Osteocyte (in vitro differentiated cells): ENCODE measurements at places on chromosomes 6 and 20.

DNA sequence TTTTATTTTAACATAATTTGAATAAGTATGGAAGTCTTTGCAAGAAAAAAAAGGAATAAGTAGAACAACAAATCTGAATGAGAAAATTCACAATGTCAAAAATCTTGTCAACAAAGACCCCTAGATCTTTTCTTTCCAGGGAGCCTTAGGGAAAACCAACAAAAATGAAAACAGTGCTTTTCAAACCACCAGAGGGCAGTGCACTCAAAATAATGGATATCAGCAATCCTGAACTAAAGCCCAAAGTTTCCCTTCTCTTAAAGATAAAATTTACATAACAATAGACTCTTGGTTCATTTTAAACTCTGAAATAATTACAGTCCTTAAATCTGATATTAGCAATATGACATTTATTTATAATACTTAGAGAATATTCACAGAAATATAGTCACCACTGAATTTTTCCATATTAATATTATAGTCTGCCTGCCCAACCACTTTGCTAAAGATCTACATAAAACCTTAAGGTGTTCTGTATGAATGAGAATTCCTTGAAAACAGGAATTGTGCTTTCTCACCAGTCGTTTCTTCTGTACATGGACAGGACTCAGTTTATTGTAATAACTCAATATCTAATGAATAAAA is 105.3 kb upstream of the BMP5 start:
- DNase-seq: no peak

GRCh38 chr6:137768935-137769334 is 98.1 kb upstream of the TNFAIP3 start:
- no peak for DNase-seq

DNA sequence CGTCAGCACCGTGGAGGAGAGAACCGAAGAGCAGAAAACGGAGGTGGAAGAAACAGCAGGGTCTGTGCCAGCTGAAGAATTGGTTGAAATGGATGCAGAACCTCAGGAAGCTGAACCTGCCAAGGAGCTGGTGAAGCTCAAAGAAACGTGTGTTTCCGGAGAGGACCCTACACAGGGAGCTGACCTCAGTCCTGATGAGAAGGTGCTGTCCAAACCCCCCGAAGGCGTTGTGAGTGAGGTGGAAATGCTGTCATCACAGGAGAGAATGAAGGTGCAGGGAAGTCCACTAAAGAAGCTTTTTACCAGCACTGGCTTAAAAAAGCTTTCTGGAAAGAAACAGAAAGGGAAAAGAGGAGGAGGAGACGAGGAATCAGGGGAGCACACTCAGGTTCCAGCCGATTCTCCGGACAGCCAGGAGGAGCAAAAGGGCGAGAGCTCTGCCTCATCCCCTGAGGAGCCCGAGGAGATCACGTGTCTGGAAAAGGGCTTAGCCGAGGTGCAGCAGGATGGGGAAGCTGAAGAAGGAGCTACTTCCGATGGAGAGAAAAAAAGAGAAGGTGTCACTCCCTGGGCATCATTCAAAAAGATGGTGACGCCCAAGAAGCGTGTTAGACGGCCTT is 41.6 kb downstream of the ZBTB2 start:
- DNase-seq: no peak

DNA sequence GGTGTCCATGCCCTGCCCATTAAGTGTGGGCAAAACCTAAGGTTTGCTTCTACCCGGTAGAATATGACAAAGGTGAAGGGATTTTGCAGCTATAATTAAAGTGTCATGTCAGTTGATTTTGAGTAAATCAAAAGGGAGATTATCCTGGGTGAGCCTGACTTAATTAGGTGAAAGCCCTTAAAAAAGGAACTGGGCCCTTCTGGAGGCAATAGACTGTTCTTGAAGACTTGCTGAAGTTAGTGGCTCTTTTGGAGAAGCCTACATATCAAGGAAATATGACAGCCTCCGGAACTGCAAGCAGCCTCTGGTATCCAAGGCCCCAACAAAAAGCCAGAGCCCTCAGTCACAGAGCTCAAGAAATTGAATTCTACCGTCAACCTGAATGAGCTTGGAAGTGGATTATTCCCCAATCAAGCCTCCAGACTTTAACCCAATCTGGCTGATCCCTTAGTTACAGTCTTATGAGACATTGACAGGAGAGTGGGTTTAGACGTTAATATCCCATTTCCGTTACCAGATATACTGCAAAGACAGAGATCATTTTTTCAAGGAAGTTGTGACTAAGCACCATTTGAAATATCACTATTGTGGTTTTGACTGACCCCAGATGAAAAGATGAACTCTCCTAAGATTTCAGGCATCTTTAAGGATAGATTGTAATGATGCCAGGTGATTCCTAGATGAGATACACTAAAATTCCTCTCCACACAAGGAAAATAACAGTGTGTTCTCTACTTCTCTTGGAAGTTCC is 303.4 kb downstream of the PLCB1 start:
- DNase-seq: no peak

- no peak for DNase-seq
Measured at GRCh38 chr6:130470766-130471165, 104.9 kb downstream of the TMEM200A start.

DNA sequence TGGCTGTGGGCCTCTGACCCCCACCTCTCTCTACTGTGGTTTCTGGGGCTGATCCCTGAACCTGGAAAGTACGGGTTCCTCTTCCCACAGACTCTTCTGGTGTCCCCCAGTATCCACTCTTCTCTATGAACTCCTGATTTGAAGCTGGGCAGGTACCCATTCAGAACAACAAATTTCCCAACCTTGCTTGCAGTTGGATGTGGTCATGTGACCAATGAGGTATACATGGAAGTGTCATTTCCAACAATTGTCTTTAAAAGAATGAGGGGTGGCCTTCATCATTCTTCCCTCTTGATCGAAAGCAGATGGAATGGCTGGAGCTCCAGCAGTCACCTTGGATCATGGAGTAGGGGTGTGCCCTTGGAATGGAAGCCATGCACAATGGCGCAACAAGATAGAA is 128.0 kb upstream of the MLN start:
- no peak for DNase-seq
